H54 (cell line): ENCODE measurements at places on chromosomes 3 and 15.
A peak's percentile ranks its signal among the peaks of the same experiment; 100 is the strongest.

DNA sequence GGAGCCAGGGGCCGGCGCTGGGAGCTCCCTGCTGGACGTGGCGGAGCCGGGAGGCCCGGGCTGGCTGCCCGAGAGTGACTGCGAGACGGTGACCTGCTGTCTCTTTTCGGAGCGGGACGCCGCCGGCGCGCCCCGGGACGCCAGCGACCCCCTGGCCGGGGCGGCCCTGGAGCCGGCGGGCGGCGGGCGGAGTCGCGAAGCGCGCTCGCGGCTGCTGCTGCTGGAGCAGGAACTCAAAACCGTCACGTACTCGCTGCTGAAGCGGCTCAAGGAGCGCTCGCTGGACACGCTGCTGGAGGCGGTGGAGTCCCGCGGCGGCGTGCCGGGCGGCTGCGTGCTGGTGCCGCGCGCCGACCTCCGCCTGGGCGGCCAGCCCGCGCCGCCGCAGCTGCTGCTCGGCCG, 1.5 kb downstream of the SMAD6 start:
- no peak for DNase-seq

DNA sequence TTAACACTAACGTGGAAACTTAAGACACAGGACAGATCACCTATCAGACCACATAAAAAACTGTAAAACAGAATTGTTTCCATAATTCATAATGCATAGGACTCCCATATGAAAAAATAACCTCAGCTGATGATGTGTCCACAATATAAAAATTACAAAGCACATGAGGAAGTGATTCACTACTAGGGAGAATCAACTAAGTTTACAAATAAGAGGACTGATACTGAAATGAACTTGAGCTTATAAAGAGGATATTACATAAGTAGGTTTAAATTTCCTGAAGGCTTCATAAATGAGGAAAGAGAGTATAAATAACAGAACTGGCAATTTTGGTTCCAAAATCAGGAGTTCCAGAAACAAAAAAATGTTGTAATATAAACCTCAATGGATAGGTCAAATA, 111.9 kb downstream of the SAMMSON start:
- DNase-seq = no peak

GRCh38 chr3:37287776-37288175, 113.4 kb upstream of the LRRFIP2 start:
- DNase-seq = peak; percentile 20

GRCh38 chr3:120113128-120114116, 19.2 kb upstream of the GSK3B start:
- DNase-seq = peak; percentile 22

DNA sequence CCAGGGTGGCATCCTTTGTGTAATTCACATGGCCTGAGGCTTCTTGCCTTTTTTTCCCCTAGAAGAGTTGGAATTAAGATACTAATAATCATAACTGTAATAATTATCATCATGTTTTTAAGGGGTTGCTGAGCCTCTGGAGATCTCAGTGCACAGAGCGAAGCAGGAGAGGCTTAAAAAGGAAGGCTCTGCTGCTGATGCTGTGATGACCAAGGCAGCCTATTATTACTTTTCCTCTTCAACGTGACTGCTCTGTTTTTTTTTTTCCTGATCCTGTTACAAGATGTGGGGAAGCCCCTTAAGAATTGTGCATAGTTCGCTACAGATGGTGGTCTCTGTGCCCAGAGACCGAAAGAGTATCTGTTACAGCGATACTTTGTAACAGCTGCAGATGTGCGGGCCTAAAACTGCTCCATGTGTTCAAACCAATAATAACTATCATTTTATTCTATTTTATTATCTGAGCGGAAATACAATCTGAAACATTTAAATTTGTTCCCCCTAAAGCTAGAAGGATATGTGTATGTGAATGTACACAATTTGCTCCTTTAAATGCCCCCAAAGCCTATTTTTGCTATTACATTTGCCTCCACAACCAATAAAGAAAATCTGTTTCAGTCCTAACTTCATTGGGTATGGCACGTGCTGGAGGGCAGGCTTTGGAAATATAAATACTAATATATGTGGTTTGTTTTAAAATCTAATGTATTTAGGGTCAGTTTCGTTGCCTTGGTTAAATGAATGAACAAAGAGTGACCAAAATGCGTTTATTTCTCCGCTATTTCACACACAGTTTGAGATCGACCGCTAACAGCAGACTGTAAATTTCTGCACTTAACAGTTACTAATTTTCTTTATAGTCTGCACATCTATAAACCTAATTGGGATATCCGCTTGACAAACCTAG, 4.6 kb downstream of the SHOX2 start:
- DNase-seq = no peak

DNA sequence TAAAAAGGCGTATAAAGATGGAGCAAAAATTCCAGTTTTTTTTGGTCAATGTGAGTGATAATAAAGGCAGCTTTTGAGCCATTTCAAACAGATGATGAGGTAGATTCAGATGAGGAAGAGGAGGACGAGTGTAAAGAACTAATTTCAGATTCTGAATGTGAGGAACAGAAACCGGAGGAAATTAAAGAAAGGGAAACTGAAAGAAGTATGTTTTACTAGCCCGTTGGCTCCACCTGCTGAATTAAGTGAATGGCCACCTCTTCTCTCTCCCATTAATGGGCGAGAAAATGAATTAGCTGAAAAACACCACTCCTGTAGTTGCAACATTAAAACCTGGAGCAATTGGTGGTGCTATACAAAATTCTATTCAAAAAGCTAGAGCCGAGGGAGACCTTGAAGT, 55.4 kb downstream of the CYP19A1 start:
- no peak for DNase-seq

- DNase-seq = no peak
These were observed 1.3 kb upstream of the MON1A start for GRCh38 chr3:49930922-49931321.

- no peak for DNase-seq
These were observed 15.1 kb downstream of the TTC14 start for GRCh38 chr3:180617049-180617448.

GRCh38 chr15:27254055-27254454, 283.1 kb downstream of the GABRG3 start:
- no peak for DNase-seq

- DNase-seq = peak; percentile 38
These were observed 77.7 kb downstream of the CEMIP start for GRCh38 chr15:80856809-80857377.

- DNase-seq = no peak
These were observed 10.4 kb upstream of the VIPR1 start for GRCh38 chr3:42491881-42492507.
